Activated naive CD8-positive, alpha-beta T cell treated with anti-CD3 and anti-CD28 coated beads, Interleukin-2, amount 50 U/mL, for 16 hours (primary cell): ENCODE measurements at places on chromosomes 7 and 10.

GRCh38 chr7:46452561-46453135 is 531.6 kb upstream of the IGFBP3 start:
- no peak for DNase-seq

GRCh38 chr10:14748441-14748840 is 26.3 kb downstream of the FAM107B start:
- no peak for DNase-seq

DNA sequence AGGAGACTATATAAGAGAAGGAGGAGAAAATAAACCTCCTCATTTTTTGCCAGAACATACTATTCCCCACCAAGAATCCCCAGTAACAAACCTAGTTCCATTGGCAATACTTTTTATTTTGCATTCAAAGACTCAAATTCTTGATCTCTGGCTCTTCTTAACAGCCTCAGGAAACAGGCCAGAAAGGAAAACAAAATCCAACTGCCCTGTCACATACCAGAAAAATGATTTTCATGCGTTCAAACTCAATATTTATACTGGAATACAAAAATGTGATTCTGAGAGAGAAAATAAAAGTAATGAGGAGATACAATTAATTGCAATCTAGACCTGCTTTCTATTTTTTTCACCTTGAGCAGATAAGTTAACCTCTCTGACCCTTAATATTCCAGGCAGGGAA is 435.9 kb upstream of the AUTS2 start:
- DNase-seq = no peak

DNA sequence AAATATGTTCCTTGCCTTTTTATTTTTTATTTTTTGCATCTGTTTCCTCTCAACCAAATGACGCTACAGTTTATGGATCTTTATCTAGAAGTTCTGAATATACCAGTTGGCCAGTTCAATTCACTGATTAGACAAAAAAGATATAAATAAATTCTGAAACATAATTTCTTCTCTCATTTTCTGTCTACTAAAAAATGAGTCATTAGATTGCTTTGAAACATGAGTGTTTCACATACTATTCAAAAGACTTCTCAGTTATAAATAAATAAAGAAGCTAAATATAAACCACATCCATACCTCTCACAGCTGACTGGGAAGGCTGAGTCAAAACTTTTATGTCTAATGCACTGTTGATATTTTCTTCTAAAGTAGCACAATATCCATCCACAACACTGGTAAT is 97.6 kb upstream of the GPR22 start:
- no peak for DNase-seq

DNA sequence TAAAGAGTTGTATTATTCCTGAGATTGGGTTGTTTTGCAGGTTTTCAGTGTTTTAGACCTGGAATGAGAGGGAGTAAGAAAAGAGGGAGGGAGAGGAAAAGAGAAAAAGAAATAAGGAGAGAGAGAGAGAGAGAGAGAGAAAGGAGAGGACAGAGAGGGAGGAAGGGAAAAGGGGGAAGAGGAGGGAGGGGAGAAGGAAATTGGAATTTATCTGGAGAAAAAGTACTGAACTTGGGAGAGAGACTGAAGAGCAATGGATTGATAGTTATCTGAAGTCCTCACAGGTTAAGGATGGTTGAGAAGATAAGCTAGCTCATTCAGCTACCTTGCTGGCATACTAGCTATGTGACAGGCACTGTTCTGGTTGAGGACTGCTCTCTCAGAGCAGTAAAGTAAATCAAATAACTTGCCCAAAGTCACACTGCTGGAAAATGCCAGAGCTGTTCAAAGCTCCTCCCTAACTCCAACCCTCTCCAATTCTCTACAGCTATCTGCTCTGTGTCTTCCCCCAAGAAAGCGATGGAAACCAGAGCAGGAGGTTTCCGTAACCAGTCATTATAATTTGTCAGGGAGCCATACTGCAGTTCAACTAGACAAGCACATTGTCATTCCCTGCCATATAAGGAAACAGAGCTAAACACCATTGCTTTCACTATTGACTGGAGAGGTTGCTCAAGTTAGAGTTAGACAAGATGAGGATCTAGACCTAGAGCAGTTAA is 10.7 kb downstream of the CALD1 start:
- DNase-seq = no peak

DNA sequence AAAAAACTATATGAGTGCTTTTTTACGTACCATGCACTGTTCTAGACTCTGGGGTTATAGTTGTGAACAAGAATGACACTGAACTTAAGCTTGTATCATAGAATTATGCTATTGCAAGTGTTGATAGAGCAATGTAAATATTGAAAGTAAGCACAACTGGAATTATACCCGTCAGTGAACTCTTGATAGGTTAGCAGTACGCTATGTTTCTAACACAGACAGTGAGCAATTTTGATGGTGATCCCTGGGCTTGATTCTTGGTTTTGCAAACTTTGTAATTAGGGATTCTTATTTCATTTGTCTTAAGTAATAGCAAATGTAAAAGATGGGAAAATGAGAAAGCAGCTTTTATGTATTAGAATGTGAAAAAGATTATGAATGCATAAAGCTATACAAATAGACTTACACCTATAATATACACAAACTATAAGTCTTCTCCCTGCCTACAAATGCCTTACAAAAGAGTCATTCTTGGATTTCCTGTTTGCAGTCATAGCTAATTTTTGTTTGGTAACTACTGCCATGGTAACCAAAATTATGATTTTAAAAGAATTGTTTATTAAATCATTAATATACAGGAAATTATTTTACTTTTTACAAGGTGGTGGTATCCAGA is 6.7 kb downstream of the TES start:
- no peak for DNase-seq

- no peak for DNase-seq
Observed at GRCh38 chr10:61071580-61071979, 127.6 kb upstream of the RHOBTB1 start.

GRCh38 chr10:50336140-50336539 is 84.8 kb upstream of the ASAH2 start:
- no peak for DNase-seq

DNA sequence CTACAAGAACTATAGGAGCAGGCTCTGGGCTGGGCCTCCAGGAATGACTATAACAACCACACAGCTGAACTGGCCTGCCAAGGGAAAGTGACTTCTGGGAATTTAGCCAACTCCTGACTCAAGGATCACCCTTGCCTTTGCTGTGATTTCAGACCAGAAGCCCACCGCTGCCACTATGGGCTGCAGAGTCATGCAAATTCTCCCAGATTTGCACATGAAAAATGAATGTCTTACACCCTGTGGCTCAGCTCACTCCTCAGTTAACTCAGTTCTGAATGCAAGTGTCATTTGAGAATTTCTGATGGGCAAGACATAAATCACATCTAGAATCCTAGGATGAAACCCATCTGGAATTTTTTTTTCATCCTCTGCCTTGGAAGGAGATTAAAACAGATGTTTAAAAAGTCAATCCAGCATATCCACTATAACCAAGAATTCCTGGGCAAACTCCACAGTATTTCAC is 186.5 kb upstream of the BET1 start:
- DNase-seq = no peak

DNA sequence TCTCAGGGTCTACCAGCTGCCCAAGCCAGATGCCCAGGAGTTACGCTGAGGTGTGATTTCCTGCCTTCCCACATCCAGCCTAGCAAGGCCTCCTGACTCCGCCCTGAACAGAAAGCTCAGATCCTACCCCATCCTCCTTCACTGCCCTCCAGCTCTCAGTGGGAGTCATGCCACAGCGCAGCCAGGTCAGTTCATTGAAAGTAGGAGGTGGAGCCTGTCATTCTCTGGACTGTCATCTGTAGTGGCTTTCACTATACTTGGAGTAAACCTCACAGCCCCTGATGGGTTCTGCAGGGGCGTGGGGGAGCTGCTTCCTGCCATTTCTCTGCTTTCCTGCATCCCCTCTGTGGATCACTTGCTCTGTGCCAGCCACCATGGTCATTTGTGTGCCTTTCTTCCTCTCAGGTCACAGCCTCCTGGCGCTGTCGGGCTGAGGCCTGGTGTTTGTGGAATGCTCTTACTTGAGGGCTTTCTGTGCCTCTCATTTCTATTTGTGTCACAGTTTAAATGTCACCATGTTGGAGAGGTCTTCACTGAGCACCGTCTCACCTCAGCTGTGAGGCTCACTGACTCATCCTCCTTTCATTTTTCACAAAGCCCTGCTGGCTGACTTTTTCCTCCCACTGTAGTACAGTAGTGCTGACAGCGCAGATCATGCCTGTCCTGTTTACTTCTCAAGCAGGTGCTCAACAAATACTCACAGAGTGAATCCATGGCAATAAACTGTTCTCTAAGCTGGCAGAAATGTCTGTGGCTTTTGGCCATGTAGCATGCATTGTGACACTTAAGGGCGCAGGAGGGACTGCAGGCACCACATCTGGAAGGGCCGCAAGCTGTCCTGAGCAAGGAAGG is 61.0 kb upstream of the TMEM248 start:
- no peak for DNase-seq

GRCh38 chr10:48623607-48624132 is 18.8 kb upstream of the ARHGAP22 start:
- no peak for DNase-seq

GRCh38 chr10:117135480-117136140 is 2.5 kb downstream of the VAX1 start:
- DNase-seq = no peak

DNA sequence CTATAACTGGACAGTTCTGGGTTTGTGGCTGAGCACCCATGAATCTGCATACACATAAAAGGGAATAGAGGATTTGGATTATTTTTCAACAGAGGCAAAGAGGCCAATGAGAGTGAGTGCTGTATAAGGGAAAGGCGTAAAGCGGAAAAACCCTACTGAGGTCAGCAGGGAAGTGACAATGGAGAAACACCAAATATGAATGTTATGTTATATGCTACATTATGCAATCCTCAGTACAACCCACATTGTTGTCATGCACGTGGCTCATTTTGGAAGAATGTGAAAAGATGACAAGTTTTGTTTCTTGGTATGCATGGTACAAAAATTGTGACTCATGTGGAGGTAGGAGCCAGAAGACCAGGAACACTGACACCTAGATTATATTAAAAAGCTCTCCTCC is 113.6 kb upstream of the AMPH start:
- DNase-seq = no peak

- no peak for DNase-seq
Observed at GRCh38 chr10:60803433-60803832, 25.2 kb downstream of the CDK1 start.

DNA sequence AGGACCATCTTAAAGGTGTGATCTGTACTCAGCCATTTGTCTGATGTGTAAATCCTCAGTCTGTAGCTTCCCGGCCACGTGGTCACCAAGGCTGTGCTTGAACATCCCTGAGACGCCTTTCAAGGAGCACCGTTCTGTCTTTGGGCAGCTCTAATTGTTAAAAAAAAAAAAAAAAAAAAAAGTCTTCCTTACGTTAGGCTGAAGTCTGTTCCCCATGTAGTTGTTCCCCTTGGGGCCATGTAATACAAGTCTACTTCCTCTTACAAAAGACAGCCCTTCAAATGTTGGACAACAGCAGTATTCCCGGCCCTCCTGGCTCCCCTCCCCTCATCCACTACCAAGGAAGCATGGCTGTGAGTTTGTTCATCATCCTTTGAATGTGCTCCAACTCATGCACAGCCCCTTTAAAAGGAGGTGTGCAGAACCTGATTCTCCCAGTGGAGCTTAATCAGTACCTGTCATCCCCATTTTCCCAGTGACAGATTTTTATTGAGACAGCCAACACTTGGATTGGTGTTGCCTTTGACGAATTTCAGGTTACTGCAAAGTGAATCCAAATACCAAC is 392.2 kb upstream of the GALNT17 start:
- DNase-seq = no peak

DNA sequence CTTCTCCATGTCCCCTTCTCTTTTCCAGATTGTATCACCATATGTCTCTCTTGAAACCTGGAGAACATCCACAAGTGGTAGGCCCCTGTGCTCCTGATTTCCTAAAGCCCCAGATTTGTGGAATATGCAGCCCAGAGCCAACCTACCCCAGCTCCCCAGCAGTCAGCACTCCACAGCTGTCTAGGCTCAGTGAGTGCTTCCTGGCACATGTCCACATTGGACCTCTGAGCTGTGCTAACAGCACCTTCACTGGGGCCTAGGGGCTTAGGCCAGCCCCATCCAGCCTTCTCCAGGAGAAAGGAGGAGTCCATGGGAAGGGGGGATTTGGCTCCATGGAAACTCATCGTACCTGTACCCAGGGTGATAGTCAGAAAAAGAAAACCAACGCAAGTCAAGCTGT is 192.7 kb downstream of the FGFR2 start:
- no peak for DNase-seq

- no peak for DNase-seq
Observed at GRCh38 chr10:21525367-21526187, at the start of gene SKIDA1. Gene SKIDA1 (minus strand): TSS chr10:21525682. CDS start chr10:21517822, 7,860 bp downstream.

DNA sequence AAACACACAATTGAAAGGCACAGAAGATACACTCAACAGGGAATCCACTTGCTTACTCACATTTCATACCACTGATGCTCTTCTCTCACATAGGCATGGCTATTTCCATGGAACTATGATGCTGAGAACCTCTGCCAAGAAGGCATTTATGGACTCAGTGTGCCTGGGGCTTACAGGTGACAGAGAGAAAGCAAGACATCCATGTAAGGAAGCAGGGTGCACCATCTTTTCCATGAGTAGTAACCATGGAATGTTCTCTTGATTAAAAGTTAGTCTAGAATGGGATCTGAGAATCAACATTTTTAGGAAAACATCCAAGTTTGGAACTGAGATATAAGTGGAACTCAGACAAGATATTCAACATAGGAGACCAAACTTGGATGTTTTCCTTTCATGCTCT is 52.5 kb upstream of the MACC1 start:
- no peak for DNase-seq

DNA sequence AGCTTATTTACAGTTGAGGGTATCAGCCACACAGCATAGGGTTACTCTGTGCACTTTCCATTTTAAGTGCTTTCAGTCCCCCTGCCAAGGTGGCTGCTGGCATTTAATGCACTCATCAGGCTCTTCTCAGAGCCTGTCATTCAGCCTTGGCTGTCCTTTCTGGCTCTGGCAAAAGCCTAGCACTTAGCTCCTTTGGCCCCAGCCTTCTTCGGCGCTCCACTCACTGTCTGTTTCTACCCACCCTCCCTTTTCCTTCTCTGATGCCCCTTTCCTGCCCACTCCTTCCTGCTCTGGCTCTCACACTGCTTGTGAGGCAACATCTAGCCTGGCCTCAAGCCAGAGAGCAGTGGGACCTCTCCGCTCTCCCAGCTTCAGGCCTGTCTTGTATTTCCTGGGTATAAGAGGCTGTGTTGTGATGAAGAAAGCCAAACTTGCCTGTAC is 60.2 kb downstream of the WIPF3 start:
- DNase-seq = no peak

DNA sequence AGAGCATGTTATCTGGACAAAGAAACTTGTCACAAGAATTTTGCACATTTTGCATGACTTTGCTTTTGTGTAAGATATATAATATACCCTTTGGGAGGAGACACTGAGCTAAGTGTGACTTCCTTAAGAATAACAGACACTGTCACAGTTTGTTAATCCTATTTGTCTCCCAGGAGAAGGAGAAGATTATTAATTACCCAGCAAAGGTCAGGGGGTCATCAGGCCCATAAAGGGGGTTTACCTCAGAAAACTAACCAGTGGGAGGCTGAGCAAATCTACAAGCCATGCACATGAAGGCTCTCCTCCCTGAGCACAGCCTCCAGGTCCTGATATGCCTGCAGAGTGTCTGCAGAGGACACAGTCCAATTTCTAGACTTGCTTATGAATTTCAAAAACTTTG is 10.1 kb upstream of the MET start:
- no peak for DNase-seq

GRCh38 chr7:16028103-16028502 is 341.6 kb upstream of the MEOX2 start:
- DNase-seq = no peak

- no peak for DNase-seq
Observed at GRCh38 chr7:103894656-103895596, 94.5 kb downstream of the RELN start.

GRCh38 chr7:158016180-158017097 is 571.2 kb downstream of the PTPRN2 start:
- no peak for DNase-seq
